ENCODE measurements at places on chromosomes 11 and 22.
A peak's percentile ranks its signal among the peaks of the same experiment; 100 is the strongest.

- peaks cover 13% of the 10 kb centered on the region for H3K4me1 ChIP-seq
- no peak overlapping the region for H3K27ac ChIP-seq
- H3K4me3 ChIP-seq, result no peak overlapping the region
These were observed 12.7 kb downstream of the BLID start for GRCh38 chr11:122103321-122103720.

DNA sequence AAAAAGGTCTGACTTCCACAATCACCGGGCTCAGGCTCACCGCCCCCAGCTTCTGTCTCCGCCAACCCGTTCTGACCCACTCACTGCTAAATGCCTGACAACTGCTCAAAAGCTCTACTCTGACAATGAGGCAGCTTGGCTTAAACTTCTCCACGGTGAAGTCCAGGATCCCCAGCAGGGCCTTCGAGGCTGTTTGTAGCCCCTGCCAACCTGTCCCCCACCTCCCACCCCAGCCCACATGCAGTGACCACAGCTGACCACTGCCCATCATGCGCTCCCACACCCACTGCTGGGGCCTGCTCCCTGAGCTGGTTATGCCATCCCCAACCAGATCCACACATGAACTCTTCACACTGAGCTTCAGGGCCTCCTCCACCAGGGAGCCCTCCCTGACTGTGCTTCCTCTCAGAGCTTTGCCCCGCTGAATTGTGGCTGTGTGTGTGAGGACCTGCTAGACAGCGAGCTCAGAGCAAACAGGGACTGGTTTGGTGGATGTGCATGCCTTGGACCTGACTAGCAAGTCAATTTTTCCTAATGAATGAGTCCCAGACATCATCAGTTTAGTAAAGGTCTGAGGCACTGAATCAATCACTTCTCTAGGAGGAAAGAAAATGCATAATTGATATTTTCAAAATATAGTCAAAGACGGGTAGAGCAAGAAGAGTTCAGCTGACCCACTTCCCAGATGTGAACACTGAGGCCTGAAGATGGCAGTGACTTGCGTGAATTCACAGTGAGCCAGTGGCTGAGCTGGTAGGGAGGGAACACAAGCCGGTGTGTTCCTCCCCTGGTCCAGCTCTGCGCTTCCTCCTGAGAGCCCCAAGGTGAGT, 7.7 kb downstream of the LRRC32 start:
- H3K27me3 ChIP-seq, result peaks cover 16% of the 10 kb centered on the region
- H3K4me1 ChIP-seq, result peaks cover 48% of the 10 kb centered on the region
- H3K4me3 ChIP-seq, result no peak overlapping the region
- no peak for DNase-seq
- H3K36me3 ChIP-seq, result peaks cover 27% of the 10 kb centered on the region

GRCh38 chr11:98180511-98180910, 840.2 kb upstream of the CNTN5 start:
- no peak overlapping the region for H3K4me3 ChIP-seq
- H3K27me3 ChIP-seq, result no peaks in the 10 kb centered on the region
- no peak overlapping the region for H3K27ac ChIP-seq
- H3K4me1 ChIP-seq, result no peaks in the 10 kb centered on the region
- no peak for DNase-seq

- H3K4me1 ChIP-seq, result peaks cover 22% of the 10 kb centered on the region
- peaks cover 5% of the 10 kb centered on the region for H3K27me3 ChIP-seq
- no peak overlapping the region for H3K4me3 ChIP-seq
These were observed 5.8 kb downstream of the PITPNB start for GRCh38 chr22:27913162-27913741.

DNA sequence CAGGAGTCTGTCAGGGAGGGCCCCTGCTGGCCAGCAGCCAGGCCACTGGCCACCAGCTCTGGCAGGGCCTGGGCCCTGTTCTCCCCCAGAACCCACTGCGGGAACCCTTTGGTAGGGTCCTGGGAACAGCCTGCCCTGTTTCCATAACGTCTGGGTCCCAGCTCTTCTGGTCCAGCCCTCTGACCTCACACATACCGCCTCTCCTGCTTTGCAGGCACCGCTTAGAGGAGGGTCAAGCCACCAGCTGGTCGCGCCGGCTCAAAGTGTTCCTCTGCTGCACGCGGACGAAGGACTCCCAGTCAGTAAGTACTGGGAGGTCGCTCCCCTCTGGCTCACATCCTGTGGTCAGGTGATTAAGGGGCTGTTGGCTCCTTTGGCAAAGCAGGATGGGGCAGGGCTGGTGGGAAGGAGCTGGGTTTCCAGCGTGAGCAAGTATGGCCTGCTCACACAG, 26.6 kb upstream of the MYRF start:
- H3K4me1 ChIP-seq, result no peaks in the 10 kb centered on the region
- no peak for DNase-seq
- peak overlapping the region; percentile 13 for H3K27ac ChIP-seq
- no peak overlapping the region for H3K4me3 ChIP-seq
- H3K36me3 ChIP-seq, result peaks cover 8% of the 10 kb centered on the region
- peaks cover 8% of the 10 kb centered on the region for H3K27me3 ChIP-seq

GRCh38 chr11:17643506-17644405, 75.6 kb upstream of the MYOD1 start:
- no peak overlapping the region for H3K27ac ChIP-seq
- peaks cover 6% of the 10 kb centered on the region for H3K27me3 ChIP-seq
- H3K36me3 ChIP-seq, result no peaks in the 10 kb centered on the region
- no peak overlapping the region for H3K4me3 ChIP-seq

GRCh38 chr11:30313580-30313979, 9.3 kb upstream of the ARL14EP start:
- H3K4me3 ChIP-seq, result no peak overlapping the region
- peaks cover 7% of the 10 kb centered on the region for H3K4me1 ChIP-seq
- H3K36me3 ChIP-seq, result no peaks in the 10 kb centered on the region
- DNase-seq, result no peak

- DNase-seq, result no peak
- no peak overlapping the region for H3K4me3 ChIP-seq
- H3K27me3 ChIP-seq, result peaks cover 3% of the 10 kb centered on the region
- no peaks in the 10 kb centered on the region for H3K36me3 ChIP-seq
- peaks cover 31% of the 10 kb centered on the region for H3K4me1 ChIP-seq
These were observed 55.7 kb upstream of the EMID1 start for GRCh38 chr22:29149841-29150555.

Measured in endothelial cell (in vitro differentiated cells).